ENCODE measurements at places on chromosomes 3 and 15.

- DNase-seq = no peak
Observed at GRCh38 chr15:95558131-95558530, 772.4 kb upstream of the NR2F2 start.

DNA sequence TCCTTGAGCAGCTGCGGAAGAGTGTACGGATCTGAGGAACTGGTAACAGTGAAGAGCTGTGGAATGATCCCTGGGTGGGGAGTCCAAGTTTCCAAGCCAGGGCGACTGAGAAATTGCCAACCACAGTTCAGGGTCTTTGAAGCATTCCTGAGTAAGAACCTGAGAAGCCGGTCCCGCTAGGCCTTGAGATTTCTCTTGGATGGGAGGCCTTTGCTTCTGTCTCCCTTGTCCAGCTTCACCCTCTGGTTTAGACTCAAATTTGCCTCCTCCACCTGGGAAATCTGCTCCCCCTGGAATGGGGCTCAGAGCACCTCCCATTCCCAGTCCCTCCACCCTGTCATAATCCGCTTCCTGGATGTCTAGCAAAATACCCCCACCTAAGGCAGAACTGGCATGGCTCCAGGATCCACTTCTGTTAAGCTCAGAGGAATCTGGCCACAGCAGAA is 127.7 kb upstream of the DLG1 start:
- DNase-seq = no peak

GRCh38 chr3:81788610-81789009 is 27.2 kb upstream of the GBE1 start:
- no peak for DNase-seq

- no peak for DNase-seq
Observed at GRCh38 chr3:31962801-31963205, 18.3 kb downstream of the OSBPL10 start.

GRCh38 chr3:140974900-140975299 is 33.3 kb downstream of the SLC25A36 start:
- DNase-seq = no peak

DNA sequence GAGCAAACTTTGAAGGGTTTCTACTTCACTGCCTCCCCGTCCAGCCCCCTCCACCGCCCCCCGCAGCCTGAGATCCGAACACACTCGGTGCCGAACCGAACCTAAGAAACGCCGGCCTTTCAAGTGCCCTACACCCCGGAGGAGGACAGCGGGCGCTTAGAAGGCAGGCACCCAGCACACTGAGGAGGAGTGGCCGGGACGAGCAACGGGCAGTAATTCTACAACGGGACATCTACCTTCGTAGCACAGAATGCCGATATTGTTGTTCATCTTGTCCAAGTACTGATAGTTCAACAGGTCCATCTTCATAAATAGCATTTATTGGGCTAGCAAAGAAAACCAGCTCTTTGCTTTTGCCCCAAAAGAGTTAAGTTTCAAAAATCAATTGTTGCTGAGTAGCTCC is 513 bp downstream of the VGLL4 start:
- DNase-seq = no peak
